ENCODE measurements at places on chromosomes 2 and 18.
A peak's percentile ranks its signal among the peaks of the same experiment; 100 is the strongest.

- no peak for DNase-seq
Observed at GRCh38 chr2:37873229-37873628, 51.9 kb upstream of the RMDN2 start.

DNA sequence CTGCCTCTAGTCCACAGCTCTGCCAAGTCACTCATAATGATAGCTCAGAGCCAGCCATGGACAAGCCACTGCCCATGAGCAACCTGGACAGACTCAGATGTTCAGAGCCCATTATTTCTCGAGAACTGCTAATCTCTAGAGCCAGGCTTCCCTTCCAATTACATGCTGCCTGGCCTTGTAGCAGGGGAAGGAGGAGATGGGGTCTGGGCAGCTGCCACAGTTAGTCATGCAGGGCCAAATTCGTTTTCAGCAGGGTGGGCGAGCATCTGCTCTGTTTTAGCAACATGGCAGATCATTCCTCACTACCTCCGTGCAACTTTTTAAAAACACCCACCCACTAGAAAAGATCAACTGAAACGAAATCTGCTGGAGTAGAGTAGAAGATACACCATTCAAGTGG lies 141.8 kb downstream of the MYO5B start:
- DNase-seq: no peak

DNA sequence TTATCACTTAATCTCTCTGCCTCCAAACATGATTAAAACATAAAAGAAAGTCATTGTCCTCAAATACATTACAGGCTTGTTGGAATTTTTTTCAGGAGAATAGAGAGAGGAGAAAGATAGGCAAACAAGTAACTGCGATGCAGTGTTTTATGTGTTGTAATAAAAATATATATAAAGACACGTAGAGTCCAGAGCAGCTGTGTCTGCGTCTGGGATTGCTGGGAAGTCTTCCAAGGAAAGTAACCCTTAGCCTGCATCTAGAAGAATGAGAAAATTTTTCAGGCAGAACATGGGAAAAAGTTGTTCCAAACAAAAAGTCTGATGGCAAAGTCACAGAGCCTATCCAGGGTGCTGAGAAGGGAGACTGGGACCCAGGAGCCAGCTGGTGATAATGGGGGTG lies 91.8 kb upstream of the ST6GAL2 start:
- no peak for DNase-seq

DNA sequence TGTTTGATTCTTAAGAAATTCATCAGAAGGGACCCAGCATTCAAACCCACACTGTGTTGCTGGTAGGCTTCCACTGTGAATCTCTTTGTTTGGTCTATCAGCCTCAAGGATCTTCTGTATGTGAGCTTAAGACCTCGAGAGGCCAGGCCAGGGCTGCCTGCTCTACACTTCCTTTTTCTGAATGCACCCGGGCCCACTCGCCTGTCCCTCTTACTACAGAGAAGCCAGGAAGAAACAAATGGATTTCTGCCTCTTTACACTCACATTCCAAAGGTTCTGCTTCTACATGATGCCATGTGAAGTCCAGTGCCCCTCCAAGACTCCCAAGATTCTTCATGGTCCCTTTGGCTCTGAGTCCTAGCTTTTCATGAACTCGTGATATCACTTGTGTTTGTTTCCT lies 25.4 kb upstream of the MRPL19 start:
- DNase-seq: no peak

- peak; percentile 42 for DNase-seq
Observed at GRCh38 chr2:239227661-239228371, 173.0 kb downstream of the HDAC4 start.

DNA sequence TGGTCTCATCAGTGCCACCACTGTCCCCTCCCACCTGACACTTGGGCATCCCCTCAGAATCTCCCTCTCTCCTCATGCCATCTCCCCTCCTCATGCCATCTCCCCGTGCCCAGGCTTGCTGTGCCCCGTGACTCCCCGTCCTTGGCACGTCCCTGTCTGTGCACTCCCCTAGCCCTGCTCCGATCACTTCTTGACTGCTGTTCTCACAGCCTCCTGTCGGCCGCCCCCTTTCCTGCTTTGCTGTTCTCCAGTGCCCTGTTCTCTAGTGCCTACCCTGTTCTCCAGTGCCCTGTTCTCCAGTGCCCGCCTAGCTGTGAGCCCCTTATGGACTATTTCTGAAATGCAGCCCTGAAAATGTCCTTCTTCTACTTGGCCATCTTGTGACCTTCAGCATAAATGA lies 253.8 kb downstream of the ALPK2 start:
- DNase-seq: no peak

Measured in astrocyte of the hippocampus (primary cell).